ENCODE measurements at places on chromosomes 2 and 18.

DNA sequence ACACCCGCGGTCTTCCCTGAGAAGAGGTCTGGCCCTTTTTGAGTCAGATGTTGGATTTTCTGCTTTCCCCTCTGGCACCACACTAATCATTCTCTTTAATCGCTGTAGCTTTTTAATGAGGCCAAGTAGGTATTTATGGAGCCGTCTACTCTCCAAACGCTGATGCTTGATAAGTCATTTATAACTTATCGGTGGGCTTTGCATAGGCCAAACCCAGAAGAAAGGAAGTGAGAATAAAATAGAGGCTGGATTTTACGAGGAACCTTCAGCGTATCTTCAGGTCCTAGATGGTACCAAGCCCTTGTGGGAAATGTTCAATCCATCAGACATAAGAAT, 142.5 kb upstream of the CTAGE1 start:
- DNase-seq: no peak

GRCh38 chr2:43274055-43274454, 47.6 kb upstream of the ZFP36L2 start:
- no peak for DNase-seq

DNA sequence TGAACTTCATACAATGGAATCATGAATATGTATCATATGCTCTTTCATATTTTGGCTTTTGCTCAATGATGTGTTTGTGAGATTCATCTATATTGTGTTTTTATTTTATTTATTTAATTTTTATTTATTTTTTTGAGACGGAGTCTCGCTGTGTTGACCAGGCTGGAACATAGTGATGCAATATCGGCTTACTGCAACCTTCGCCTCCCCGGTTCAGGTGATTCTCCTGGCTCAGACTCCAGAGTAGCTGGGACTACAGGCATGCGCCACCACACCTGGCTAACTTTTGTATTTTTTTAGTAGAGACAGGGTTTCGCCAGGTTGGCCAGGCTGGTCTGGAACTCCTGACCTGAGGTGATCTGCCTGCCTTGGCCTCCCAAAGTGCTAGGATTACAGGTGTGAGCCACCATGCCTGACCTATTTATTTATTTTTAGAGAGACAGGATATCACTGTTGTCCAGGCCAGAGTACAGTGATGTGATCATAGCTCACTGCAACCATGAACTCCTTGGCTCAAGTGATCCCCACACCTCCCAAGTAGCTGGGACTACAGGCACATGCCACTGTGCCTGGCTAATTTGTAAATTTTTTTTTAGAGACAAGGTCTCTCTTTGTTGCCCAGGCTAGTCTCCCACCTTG, 74.5 kb downstream of the TET3 start:
- no peak for DNase-seq

- no peak for DNase-seq
These were observed 72.5 kb upstream of the APCDD1 start for GRCh38 chr18:10381951-10382350.

- DNase-seq: no peak
These were observed 74.3 kb downstream of the PRKCE start for GRCh38 chr2:45725731-45726130.

All from NCI-H2029 (cell line).